DMS 273 treated with DMSO at 0.1 percent for 48 hours (cell line): ENCODE measurements at places on chromosomes 5 and 9.

GRCh38 chr5:91403438-91403837 lies 20.3 kb upstream of the ARRDC3 start:
- DNase-seq = no peak

DNA sequence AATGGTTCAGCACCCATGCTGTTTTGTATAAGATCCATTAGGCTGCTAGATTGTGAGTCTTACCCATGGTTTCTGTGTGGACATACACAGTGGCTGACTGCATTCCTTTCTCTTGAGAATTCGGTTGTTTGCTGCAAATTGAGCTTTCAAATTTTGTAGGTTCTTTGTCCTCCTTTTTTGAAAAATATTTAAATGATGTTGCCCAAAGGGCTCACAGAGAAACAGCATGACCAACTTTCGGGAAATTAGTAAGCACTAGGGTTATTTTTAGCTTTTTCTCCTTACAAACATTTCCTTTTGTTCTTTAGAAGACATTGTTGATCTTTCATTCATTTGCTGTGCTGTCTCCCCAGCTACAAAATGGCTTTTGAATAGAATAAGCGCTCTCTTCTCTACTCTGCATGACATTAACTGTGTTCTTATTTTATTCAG lies 79.4 kb downstream of the NLN start:
- no peak for DNase-seq

GRCh38 chr9:27800159-27800558 lies 226.9 kb upstream of the C9orf72 start:
- DNase-seq = no peak

DNA sequence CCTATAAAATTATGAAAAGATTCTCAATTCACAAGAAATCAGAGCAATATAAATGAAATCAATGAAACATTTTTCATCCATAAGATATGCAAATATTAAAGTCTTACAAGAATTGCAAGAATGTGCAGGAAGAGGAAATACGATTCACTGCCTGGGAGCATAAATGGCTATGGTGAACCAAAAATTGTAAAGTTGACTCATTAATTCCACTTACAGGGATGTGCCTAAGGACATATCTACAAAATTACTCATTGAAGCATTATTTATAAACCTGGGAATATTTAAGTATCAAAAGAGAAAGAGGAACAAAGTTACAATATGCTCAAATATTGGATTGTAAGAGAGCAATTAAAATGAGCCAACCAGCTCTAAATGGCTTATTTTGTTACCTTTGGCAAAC lies 6.9 kb upstream of the NIPSNAP3A start:
- no peak for DNase-seq

- no peak for DNase-seq
Measured at GRCh38 chr5:72041654-72042053, 65.6 kb upstream of the MAP1B start.

DNA sequence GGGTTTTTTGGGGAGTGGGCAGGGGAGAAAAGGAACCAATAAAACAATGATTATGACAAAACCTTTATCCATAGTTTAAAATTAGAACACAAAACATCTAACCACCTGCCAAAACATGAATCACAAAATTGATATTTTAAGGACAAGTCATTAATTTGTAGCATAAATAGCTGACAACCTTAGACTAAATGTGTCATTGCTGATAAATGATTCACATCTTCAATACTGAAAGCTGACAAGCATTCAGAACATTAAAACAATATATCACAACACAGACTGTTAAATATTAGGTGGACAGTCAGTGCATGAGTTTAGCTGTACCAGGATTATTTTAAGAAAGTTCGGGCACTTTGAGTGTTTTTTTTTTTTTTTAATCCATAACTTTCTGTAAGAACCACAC lies 71.5 kb downstream of the NR3C1 start:
- no peak for DNase-seq

DNA sequence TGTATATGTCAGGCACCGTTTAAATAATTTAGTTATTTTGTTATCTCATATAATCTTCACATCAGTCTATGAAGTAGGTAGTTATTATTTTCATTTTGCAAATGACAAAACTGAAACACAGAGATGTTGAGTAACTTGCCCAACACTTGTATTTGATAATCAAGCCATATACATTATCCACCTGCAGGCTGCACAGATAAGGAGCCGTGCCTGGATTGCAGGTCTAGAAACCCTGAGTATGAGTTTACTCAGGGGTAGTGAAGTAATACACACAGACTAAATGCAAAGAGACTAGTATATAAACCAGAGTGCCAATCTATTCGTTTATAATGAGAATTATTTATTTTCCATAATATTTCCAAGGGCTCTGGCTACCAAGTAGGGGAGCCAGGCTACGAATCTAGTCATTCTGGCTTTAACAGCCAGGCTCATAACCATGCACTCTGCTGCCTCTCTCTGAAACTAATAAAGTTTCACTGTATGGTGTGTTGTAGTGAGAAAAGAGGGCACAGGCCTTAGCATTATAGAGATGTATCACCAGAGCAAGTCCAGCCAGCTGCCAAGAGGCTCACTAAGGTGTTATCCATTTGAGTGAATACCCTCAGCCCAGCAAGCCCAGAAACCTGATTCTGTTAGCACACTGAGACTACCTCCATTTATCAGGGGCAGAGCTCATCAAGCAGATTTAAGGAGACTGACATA lies 4.5 kb downstream of the HEMGN start:
- DNase-seq = no peak

DNA sequence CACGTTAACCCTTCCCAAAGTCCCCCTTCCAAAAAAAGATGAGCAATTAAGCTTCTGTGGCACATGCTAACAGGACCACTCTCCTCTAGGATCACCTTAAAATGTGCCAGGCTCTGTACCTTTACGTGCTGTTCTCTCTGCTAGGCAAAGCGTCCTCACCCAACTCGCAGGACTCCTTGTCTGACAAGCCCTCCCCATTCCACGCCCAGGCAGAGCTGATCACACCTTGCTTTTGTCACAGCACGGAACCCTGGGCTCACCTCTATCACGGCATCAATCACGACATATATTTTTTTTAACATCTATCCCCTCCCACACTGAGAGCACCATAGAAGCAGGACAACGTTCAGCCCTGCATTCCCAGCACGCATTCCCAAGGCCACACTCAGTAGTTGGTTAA lies 47.1 kb downstream of the CDK5RAP2 start:
- DNase-seq = no peak

DNA sequence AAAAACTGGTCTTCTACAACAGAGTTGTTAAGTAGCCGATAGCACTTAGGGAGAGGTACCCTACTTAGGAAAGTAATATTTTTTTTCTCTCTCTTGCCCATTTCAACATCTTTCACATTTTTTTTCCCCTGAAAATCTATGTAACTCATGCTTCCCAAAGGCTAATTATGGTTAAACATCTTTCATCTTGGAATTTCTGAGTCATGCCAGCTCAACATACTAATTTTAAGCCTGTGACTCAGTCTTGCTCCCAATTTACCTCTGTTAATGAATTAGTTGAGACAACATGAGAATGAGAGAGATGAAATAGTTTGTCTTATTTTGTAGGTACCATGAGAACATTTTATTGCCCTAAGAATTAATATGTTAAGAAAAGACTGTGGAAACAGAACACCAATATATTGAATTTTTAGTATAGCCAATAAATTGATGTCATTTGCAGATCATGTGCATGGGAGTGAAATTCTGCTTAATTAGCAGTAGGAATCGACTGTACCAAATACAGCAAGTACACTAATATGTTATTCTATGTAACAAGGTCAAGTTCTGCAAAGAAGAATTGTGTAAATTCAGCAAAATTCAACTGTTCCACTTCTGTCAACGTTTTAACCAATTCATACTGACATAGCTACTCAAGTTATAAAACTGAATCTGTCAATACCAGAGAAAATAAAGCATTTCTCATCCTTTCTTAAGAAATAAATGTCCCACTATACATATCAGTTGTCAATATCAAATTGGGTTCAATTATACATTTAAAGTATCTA lies 550.0 kb downstream of the PTPRD start:
- no peak for DNase-seq

GRCh38 chr5:154406231-154406630 lies 39.6 kb upstream of the SAP30L start:
- DNase-seq = no peak

DNA sequence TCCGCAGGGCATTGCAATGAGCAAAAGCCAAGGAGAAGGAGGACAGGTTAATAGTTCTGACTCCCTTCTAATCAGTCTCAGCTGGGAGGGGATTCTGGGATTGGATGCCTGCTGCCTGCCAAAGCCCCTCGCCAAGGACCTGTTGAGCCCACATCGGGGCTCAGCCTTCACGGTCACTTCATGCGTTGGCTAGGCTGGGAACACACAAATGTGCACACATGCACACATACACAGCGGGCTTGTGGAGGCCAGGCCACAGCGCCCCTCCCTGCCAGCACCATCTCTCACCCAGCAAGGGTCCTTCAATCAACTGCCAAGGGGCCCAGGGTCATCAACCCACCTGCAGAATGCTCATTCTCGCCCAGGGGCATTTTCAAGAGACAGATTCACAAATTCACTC lies 113.9 kb downstream of the C5orf15 start:
- no peak for DNase-seq

DNA sequence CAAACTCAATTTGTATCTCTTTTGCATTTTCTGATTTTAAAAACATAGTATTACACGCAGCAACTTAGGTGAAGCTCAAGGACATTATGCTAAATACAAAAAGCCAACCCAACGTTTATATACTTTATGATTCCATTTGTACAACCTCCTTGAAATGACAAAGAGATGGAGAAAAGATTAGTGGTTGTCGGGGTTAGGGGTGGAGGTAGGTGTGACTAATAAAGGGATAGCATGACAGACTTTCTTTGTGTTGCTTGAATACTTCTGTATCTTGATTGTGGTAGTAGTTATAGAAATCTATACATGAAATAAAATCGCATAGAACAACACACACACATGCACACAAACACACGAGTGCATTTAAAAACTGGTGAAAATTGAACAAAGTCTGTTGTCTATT lies 42.5 kb upstream of the EFNA5 start:
- DNase-seq = no peak

- DNase-seq = no peak
Measured at GRCh38 chr9:111066468-111066867, 28.2 kb upstream of the LPAR1 start.

GRCh38 chr5:92554447-92555085 lies 1026.5 kb downstream of the NR2F1-AS1 start:
- no peak for DNase-seq

- no peak for DNase-seq
Measured at GRCh38 chr5:111236348-111236747, 12.2 kb downstream of the CAMK4 start.

DNA sequence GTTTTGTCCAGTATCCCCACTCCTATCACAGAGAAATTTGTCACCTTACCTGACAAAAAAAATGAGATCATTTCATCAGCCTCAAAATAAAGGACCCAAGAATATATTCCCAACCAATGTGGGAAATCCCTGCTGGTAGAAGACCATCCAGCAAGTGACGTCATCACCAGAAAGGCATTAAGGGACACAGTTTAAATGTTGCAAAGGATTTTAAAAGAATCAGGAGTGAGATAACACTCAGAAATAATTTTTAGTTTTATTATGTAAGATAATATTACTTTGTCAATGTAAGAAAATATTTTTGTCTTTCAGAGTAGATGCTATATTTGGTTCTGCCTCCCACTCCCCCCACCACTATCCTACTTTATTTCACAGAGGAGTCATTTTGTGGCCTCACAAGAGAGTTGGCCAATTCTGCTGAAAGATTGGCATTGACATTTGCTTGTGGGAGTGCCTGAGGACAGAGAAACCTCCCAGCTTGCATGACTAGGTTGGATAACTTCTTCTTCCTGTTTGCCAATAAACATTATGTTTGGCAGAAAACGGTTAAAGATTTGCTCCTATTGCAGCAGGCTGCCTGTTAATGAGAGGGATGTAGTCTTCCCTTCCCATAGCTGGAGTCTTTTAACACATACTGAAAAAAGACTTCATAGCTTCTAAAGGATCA lies 288.6 kb upstream of the DAB2 start:
- DNase-seq = no peak

DNA sequence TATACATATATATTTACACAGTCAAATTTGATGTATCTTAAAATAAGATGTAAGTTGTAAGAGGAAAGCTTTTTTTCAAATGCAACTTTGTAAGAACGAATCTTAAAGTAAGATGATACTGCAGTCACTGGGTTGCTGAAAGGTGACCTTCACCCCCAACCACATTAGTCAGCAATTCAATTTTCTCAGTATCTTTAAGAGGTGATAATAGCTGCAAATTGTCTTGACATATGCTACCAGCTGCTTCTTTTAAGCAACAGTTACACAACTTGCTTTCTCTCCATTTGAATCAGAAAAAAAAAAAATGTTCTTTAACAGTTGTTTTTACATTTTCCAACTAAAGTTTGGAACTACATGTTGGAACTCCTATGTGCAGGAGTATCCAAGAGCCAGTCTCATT lies 246.6 kb upstream of the CCNG1 start:
- DNase-seq = no peak

- DNase-seq = no peak
Measured at GRCh38 chr9:93533863-93534262, 42.5 kb upstream of the PHF2 start.

DNA sequence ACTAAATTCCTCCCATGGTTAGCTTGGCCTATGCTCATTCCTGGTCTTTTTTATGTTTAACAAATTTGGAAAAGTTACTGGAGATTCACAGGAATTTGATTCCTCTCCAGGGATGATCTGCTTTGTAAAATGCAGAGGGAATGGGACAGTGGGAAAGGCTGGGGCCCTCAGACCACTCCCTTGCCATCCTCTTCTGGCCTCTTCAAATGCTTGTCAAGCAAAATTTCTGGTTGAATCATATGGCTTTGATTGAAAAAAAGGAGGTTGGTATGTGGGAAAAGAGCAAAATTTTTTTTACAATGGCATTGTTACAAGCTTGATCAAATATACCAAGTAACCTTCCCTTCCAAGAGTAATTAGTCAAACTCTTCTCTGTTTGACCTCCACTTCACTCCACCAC lies 225.1 kb downstream of the PIK3R1 start:
- no peak for DNase-seq

GRCh38 chr5:10233505-10233904 lies 16.2 kb downstream of the ATPSCKMT start:
- DNase-seq = no peak

GRCh38 chr9:137149942-137150616 lies 11.1 kb downstream of the GRIN1 start:
- DNase-seq = no peak

DNA sequence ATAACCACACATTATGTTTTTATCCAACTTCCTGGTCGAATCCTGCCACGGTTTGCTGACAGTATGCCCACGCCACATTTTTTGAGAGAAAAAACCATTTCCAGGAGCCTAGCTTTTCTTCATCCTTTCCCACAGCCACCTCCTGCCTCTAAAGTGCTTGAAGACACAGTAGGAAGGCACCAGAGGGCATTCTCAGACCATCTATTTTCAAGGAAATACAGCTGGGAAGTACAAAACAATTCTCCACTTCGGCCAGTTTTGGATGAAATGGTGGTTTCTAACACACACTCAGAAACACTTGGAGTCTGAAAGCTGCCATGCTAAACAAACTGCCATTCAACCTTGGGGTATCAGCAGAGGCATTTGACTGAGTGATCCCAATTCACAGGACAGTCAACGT lies 86.3 kb upstream of the RPS23 start:
- peak; percentile 14 for DNase-seq

- DNase-seq = no peak
Measured at GRCh38 chr5:171538681-171539080, 119.2 kb downstream of the FGF18 start.
